ENCODE measurements at places on chromosomes 1 and 21. TPM values are rescaled to one million over a fixed set of nuclear protein-coding genes. Genes with fewer than 3 reads are reported as not detected.

KISS1 gene
- 0.64 TPM for polyA plus RNA-seq

LYPD8 gene
- polyA plus RNA-seq: not detected

GUCA2A gene
- polyA plus RNA-seq: not detected

RAP1GAP gene
- polyA plus RNA-seq: 24.1 TPM

PHTF1 gene
- 25.0 TPM for polyA plus RNA-seq

CD244 gene
- 0.19 TPM for polyA plus RNA-seq

LHX4 gene
- 1.2 TPM for polyA plus RNA-seq

SZRD1 gene
- 116 TPM for polyA plus RNA-seq

VCAM1 gene
- 44.6 TPM for polyA plus RNA-seq

FAM167B gene
- 12.5 TPM for polyA plus RNA-seq

GRCh38 chr1:62356257-62356835 is 37.1 kb upstream of the KANK4 start:
- DNase-seq: no peak

DNA sequence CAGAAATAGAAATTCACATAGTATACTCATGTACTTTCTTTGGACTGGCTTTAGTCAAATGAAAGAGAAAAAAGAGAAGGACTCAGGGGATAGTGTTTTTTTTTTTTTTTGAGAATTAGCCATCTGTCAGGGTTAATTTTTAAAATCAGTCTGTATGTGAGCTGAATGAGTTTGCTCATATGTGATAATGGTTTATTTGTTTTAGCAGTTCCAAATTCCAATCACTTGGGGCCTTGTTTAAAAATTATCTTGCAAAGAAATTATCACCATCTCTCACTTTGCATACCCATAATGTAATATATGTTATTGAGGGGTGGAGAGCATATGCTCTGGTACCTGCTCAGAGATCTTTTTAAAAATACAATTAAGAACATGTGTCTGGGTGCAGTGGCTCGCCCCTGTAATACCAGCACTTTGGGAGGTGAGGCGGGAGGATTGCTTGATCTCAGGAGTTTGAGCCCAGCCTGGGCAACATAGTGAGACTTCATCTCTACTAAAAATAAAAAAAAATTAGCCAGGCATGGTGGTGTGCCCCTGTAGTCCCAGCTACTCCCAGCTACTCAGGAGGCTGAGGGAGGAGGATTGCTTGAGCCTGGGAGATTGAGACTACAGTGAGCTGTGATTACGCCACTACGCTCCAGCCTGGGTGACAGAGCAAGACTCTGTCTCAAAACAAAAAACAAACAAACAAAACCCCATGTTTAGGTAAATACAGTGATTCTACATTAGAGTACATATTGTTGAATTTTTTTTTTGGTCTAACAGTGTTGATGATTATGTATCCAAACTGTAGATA is 19.7 kb downstream of the GNAI3 start:
- DNase-seq: no peak

GRCh38 chr1:100538913-100539835 is 1.2 kb downstream of the GPR88 start:
- DNase-seq: no peak

DNA sequence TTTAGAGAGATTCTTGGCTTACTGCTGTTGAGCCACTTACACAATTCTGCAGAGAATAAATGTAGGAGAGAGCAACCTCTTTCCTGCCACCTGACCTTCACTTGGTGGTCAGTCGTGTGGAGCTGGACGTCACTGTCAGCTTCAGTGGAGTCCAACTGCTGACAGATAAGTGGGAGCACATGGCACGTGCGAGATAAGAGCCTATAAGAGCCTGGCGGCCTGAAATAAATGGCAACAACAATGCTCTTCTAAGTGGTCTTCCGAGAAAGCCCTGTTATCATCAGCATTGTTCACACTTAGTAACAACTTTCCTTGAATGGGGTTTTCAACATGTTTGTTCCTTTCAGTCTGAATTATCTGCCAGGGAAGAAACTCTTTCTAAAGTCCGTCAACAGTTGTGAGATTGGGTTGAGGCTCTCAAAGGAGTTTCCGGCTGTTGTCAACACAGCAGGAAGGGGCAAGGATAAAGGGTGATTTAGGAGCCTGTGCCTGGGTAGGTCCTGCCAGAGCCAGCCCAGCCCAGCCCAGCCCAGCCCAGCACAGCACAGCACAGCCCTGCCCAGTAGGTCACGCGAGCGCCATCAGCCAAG is 57.2 kb upstream of the RUNX1 start:
- DNase-seq: no peak

GRCh38 chr1:30692201-30692947 is 31.0 kb downstream of the MATN1 start:
- DNase-seq: no peak

DNA sequence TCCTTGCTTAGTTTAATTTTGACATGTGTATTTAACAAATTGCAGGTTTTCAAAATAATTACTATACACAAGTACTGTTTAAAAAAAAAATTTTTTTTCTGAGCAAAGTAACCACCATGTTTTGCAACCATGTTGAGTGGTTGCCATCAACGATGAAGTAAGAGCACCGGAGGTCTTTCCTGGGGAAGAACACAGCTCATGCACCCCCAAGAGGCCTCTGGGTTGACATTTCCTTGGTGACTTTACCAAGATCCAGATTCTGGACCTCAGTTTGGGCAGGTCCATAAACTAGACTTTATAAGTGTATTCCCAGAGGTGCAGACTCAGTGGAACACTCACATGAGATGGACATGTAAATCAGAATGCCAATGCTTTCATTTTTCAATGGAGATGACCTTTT is 36.8 kb upstream of the RALGPS2 start:
- DNase-seq: no peak

- peak; percentile 56 for DNase-seq
These were observed 1.3 kb downstream of the RCOR3 start for GRCh38 chr1:211260141-211261107.

GRCh38 chr1:234244482-234244881 is 128.8 kb upstream of the COA6 start:
- no peak for DNase-seq

- no peak for DNase-seq
These were observed 58.0 kb downstream of the NKAIN1 start for GRCh38 chr1:31181515-31182343.

DNA sequence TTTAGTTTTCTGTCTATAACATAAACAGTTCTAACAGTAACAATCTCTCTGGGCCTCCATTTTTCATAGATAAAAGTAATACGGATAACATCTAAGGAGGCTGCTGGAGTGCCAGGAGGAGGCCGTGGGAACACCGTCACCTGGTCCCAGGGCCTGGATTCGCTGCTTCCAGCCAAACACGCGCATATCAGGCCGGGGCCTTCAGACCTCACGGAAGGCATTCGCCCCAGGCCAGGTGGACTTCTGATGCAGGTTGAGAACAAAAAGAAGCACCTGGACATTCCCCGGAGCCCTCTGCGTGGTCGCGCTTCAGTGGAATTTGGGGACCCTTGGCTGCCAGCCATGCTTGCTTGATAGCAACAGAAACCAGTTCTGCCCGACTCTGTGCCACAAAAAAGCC is 113.1 kb upstream of the GUCA2B start:
- DNase-seq: no peak

DNA sequence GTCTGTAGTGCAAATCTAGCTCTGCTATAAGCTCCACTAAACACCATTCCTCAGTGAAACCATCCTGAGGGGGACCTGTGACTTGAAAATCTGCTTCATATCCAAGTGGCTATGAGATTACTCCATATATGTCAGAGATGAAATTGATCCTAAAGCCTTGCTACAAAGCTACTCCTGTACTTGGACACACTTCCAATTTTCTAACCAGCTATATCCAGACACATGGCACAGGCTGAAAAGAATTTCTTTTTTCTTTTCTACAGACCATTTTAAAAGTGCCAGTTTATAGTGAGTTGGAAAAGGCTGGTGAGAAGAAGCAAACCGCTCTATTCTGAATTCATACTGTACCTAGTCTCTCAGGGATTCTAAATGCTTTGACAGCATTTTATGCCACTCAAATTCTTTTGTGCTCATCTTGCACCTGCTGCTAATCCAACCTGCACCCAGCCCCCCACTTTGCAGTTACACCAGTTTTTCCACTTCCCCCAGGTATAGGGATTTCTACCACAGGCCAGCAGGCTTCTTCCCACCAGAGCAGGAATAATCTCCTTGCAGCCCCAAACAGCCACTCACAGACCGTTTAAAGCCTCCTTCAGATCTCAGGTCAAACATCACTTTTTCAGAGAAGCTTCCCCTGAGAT is 112.5 kb downstream of the RERE start:
- DNase-seq: no peak

DNA sequence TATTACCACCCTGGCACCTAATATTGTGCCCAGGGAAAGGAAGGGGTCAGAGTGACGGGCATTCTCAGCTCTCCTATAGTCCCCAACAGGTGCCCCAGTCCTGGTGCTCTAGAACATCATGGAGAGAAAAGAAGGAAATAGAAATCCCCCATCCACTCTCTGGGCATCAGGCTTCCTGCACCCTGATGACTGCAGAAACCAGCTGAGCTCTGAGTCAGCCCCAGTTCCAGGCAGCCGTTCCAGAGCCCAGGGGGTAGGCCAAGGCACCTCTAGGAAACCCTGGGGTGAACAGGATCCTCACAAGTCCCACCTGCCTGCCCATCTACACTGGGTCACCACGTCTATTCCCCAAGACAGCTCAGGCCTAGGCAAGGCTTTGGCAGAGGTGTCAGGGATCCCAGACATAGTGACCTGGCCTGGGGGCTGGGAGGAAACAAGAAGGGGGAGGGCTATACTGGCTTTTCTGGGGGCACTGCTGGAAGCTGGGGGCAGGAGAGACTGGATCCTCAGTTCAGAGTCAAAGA is 709 bp downstream of the NECTIN4 start:
- no peak for DNase-seq

- DNase-seq: no peak
These were observed 604.7 kb downstream of the PTPRC start for GRCh38 chr1:199243423-199244061.

DNA sequence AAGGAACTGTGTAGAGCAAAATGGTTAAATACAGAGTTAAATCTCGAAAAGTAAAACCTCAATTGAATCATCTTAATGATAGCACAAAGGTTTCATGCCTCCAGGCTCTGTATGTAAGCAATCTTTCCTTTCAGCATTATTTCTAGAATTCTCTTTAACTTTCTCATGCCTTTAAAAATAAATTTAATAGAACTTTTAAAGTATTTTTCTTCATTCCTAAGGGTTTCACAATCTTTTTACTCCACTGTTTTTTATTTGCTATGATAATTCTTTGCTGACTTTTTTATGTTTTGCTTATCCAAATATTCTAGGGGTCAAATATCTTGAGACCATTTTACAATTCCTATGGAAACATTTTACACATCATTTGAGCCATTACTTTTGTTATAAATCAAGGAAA is 288.0 kb downstream of the BACH1 start:
- no peak for DNase-seq

DNA sequence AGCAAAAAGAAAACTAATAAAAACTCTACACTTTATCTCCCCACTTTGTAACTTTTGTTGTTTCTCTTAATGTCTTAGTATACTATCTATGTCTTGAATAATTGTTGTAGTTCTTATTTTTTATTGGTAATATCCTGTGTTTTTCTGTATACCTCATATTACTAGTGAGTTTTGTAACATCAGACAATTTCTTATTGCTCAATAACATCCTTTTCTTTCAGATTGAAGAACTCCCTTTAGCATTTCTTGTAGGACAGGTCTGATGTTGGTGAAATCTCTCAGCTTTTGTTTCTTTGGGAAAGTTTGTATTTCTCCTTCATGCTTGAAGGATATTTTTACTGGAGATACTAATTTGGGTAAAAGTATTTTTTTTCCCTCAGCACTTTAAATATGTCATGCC is 79.8 kb upstream of the LRRC8B start:
- no peak for DNase-seq
